ENCODE measurements at places on chromosomes 2 and 18. TPM values are rescaled to one million over a fixed set of nuclear protein-coding genes. Genes with fewer than 3 reads are reported as not detected.

SERPINB4 gene
- not detected for total RNA-seq

RASGRP3 gene
- 202 TPM for total RNA-seq

ETAA1 gene
- total RNA-seq, result 22.7 TPM

PRKCE gene
- 46.5 TPM for total RNA-seq

ERLEC1 gene
- 105 TPM for total RNA-seq

CRYBA2 gene
- not detected for total RNA-seq

COLEC12 gene
- total RNA-seq, result 45.1 TPM

RAB17 gene
- 4.9 TPM for total RNA-seq

REEP1 gene
- total RNA-seq, result 13.4 TPM

HOXD9 gene
- total RNA-seq, result 24.5 TPM

SERPINB12 gene
- not detected for total RNA-seq

All from dermis blood vessel endothelial cell (primary cell).